Right ventricle myocardium inferior (tissue), 1 donor: ENCODE measurements at places on chromosomes 11 and 22. TPM values are rescaled to one million over a fixed set of nuclear protein-coding genes. Genes with fewer than 3 reads are reported as not detected.

DNA sequence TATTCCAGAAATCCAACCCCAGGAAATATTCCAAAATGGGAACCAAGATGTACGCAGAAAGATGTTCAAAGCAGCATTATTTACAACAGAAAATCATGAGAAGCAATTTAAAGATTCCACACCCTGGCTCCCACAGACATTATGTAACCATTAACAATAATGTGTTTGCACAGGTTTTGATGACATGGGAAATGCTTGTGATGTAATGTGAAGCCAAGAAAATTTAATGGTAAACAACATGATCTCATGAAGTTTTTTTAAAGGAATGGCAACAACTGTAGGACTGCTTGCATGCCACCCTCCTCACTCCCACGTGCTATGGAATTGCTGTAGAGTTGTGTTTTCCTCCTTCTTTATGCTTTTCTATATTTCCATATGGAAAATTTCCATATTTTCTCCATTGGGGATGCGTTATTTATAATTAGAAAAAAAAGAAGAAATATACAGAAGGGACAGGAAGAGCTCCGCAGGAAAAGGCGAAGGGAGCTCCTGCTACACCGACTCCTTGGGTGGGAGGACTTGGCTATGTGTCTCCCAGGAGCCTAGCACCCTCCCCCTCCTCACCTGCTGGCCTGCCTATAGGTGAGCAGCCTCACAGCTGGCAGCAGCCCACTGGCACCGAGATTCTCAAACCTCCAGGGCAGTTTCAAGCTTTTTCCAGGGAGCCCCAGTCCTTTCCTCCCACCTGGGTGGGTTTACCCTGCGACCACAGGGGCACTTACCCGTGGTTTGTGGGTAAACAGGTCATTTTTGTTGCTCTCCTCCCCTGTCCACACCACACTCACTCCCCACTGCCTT is 20.9 kb downstream of the LRFN4 start:
- no peak for DNase-seq

DNA sequence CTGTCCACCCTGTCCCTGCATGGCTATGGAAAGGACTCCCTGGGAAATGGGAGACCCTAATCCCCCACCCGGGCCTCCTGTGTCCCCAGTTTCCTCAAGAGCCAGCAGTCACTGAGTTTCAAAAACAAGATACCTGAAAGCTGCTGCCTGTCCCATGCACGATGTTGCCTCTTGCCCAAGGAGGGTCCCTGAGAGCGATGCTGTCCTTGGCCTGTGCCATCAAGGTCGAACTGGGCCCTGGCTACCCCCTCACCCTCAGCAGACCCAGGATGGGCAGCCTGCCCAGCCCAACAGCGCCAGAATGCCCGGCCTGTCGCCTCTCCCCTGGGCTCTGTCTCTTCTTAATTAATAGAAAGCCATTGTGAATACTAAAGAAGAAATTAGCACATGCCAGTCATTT is 104.5 kb upstream of the LMO1 start:
- DNase-seq: no peak

GRCh38 chr11:102891736-102892135 is 17.0 kb upstream of the MMP12 start:
- DNase-seq: no peak

GRCh38 chr22:38238519-38239071 is 34.2 kb downstream of the TMEM184B start:
- no peak for DNase-seq

The PATE4 gene
- total RNA-seq: not detected

The ACCS gene
- 7.0 TPM for total RNA-seq

GRCh38 chr11:59558270-59558643 is 46.9 kb downstream of the OR4D9 start:
- no peak for DNase-seq

- DNase-seq: no peak
These were observed 123.3 kb upstream of the THY1 start for GRCh38 chr11:119545978-119546915.
